Stimulated activated CD4-positive, alpha-beta T cell treated with anti-CD3 and anti-CD28 coated beads, Interleukin-1b, Interleukin-23, amount 100 ng/mL, for 1 hour (primary cell): ENCODE measurements at places on chromosomes 6 and 20.
A peak's percentile ranks its signal among the peaks of the same experiment; 100 is the strongest.

- no peak for DNase-seq
These were observed 206.3 kb downstream of the UNC5CL start for GRCh38 chr6:40832691-40833090.

DNA sequence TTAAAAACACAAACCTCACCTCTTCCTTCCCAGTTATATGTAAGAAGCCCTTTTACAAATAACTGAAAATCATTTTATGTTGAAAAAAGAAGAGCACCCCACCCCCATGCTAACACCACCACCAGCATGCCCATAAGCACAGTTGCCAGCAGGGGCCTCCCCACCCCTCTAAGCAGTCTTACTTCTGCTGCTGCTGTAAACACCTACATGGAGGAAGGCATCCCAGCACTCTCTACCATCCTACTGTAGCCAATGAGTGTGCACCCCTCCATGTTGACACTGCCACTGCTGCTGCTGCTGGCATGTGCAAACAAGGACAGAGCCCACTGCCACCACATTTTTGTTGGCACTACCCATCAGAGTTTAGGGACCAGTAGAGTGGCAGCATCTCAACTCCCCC is 49.6 kb upstream of the PHIP start:
- DNase-seq, result no peak

- no peak for DNase-seq
These were observed 43.9 kb upstream of the EXOC2 start for GRCh38 chr6:736657-737446.

DNA sequence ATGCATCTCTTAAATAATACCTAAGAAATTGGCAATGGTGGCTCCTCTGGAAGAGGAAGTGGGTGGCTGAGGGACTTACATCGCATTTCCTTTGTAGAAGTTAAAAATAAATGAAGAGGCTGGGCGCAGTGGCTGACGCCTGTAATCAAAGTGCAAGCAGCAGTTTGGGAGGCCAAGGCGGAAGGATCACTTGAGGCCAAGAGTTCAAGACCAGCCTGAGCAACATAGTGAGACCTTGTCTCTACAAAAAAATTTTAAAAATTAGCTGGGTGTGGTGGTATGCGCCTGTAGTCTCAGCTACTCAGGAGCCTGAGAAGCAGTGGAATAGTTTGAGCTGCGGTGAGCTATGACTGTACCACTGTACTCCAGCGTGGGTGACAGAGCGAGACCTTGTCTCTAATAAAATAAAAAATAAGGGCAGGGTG is 12.2 kb upstream of the NCOA3 start:
- no peak for DNase-seq

- DNase-seq, result no peak
These were observed 290.5 kb upstream of the MANEA start for GRCh38 chr6:95286874-95287273.

DNA sequence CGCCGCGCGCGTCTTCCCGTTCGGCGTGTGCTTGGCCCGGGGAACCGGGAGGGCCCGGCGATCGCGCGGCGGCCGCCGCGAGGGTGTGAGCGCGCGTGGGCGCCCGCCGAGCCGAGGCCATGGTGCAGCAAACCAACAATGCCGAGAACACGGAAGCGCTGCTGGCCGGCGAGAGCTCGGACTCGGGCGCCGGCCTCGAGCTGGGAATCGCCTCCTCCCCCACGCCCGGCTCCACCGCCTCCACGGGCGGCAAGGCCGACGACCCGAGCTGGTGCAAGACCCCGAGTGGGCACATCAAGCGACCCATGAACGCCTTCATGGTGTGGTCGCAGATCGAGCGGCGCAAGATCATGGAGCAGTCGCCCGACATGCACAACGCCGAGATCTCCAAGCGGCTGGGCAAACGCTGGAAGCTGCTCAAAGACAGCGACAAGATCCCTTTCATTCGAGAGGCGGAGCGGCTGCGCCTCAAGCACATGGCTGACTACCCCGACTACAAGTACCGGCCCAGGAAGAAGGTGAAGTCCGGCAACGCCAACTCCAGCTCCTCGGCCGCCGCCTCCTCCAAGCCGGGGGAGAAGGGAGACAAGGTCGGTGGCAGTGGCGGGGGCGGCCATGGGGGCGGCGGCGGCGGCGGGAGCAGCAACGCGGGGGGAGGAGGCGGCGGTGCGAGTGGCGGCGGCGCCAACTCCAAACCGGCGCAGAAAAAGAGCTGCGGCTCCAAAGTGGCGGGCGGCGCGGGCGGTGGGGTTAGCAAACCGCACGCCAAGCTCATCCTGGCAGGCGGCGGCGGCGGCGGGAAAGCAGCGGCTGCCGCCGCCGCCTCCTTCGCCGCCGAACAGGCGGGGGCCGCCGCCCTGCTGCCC is 1.1 kb downstream of the SOX4 start:
- peak; percentile 3 for DNase-seq

GRCh38 chr20:61807471-61808160 is 258.1 kb downstream of the TAF4 start:
- no peak for DNase-seq

DNA sequence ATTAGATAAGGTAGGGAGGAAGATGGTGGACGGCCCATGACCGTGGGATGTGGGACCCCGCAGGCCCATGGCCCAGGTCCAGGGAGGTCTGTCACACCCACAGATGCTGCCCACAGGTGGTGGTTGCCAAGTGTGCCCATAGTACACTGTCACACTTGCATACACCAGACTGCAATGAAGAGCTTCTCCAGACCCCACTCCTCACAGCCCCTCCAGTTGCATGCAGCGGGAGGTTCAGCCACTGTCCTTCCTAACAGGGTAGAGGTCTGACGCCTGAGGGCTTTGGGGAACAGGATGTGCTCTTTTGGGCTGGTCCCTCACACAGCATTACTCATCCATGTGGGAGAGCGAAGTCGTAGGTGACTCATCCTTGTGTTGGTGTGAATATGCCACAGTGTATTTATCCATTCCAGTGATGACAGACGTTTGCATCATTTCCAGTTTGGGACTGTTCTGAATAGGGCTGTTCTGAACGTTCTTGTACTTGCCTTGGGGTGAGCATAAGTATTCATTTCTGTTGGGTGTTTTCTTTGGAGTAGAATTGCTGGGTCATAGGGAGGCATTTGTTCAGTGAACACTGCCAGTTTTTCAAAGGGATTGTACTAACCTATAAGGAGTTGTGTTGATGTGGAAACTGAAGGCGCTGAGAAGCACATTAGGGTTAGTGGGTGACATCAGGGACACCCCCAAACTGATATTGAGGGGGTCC is 10.1 kb upstream of the PYGB start:
- no peak for DNase-seq

DNA sequence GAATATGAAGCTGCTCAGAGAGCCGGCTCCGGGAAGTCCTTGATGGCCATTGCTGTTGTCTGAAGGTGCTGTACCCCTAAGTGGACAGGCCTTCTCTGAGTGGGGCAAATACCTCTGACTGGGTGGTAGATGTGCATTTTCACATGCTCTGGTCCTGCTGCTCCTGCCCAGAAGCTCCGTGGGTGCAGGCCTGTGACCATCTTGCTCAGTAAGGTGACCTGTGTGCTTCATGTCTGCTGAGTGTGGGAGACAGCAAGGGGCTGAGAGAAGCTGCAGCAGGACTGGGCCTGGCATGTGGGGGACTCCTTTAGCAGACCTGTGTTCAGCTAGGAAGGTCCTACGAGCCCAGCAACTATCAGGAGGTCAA is 5.0 kb downstream of the SPATA2 start:
- DNase-seq, result no peak
